Activated naive CD8-positive, alpha-beta T cell treated with anti-CD3 and anti-CD28 coated beads, Interleukin-2, amount 10 ng/mL, durations not matched to agents 7 days and 5 days (primary cell): ENCODE measurements at places on chromosomes 12 and 14. TPM values are rescaled to one million over a fixed set of nuclear protein-coding genes. Genes with fewer than 3 reads are reported as not detected.

The TMEM229B gene
- 20.0 TPM for total RNA-seq

The WASHC4 gene
- 49.8 TPM for total RNA-seq

The RTL1 gene
- not detected for total RNA-seq

- no peaks in the 10 kb centered on the region for H3K36me3 ChIP-seq
- H3K27me3 ChIP-seq, result no peaks in the 10 kb centered on the region
- H3K4me1 ChIP-seq, result no peaks in the 10 kb centered on the region
- H3K27ac ChIP-seq, result no peak overlapping the region
- DNase-seq, result no peak
Measured at GRCh38 chr12:28868414-28868813, 280.7 kb upstream of the FAR2 start.

- peaks cover 51% of the 10 kb centered on the region for H3K4me1 ChIP-seq
- peak; percentile 57 for DNase-seq
- H3K27ac ChIP-seq, result peak overlapping the region; percentile 90
- peak overlapping the region; percentile 63 for H3K4me3 ChIP-seq
Measured at GRCh38 chr12:12384571-12385340, 27.9 kb downstream of the BORCS5 start.

The GLIPR1L1 gene
- total RNA-seq, result not detected

- H3K27me3 ChIP-seq, result no peaks in the 10 kb centered on the region
- no peak overlapping the region for H3K27ac ChIP-seq
- H3K4me1 ChIP-seq, result peaks cover 26% of the 10 kb centered on the region
Measured at GRCh38 chr12:93502802-93503623, 35.7 kb downstream of the MRPL42 start.

The DPF3 gene
- 4.1 TPM for total RNA-seq

DNA sequence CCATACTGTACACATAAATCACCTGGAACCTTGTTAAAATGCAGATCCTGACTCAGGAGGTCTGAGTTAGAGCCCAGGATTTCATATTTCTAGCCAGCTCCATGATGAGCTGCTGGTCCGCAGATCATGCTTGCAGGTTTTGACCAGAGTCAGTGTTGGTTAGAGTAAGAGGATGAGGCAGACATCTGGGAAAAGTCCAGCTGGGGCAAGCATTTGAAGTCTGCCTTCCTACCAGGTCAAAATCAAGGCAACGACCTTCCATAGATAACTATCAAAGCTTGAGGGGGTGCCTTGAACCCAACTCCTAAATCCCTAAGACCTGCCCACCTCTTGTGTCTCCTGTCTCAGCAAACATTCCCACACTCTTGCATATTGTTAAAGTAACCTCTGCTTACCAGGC lies 9.2 kb downstream of the OAS2 start:
- H3K27ac ChIP-seq, result peak overlapping the region; percentile 74
- H3K4me3 ChIP-seq, result no peak overlapping the region
- no peak for DNase-seq
